ENCODE measurements at places on chromosomes 12 and 14.

GRCh38 chr12:10959804-10960203, 20.7 kb upstream of the TAS2R14 start:
- DNase-seq: no peak

DNA sequence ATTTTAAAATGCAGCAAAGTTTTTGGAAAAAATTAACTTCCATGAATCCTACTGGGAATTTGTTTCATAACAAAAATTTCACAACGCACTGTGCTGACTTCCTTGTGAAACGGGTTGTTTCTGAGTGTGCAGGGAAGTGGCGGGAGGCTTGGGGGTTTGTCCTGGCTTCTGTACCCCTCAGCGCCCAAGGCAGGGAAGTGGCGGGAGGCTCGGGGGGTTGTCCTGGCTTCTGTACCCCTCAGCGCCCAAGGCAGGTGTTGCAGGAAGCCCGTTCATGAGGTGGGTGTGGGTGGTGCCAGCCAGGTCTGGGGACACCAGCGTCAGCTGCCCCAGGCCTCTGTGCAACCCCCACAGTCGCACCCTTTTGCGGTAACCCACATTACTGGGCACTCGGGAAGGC, 25.1 kb downstream of the ADGRD1 start:
- DNase-seq: no peak

GRCh38 chr12:113133666-113134065, 1.9 kb downstream of the RASAL1 start:
- no peak for DNase-seq

DNA sequence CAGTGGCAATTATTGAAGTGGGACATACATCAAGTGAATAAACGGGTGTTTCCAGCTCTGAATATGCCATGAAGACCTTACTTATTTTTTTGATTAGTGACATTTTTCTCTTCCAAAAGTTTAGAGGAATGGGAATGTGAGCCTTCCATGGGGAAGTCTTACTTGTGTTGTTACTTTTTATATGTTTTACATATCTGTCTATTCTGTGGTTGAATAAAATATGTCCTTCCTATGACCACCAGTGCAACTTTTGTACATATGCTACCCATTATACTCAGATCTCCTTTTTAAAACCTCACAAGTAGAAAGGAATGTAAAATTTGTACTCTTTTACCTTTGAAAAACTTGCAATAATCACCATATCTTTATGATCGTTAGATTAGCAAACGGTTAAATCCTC, 132.7 kb downstream of the MSRB3 start:
- DNase-seq: no peak

GRCh38 chr14:60884134-60884533, 96.7 kb downstream of the TRMT5 start:
- no peak for DNase-seq

DNA sequence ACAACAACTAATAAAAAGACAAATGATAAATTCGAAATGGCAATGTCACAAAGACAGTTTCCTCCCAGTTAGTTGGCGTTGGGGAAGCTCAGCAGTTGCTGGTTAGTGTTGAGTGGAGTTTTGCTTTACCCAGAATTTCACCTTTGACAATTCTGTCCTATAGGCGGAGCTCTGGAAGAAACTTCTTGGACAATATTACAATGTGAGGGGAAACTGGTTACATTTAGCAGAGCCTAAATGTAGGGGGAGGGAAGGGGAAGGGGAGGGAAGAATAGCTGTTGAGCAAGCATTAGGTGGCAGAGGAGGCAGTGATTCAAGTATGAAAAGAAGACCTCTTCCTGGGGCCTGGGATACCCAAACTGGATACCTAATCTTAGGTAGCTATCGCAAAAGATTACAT, 51.4 kb downstream of the BDKRB1 start:
- DNase-seq: no peak

- DNase-seq: no peak
Measured at GRCh38 chr14:32764131-32764530, 174.5 kb upstream of the NPAS3 start.

GRCh38 chr14:105411985-105412770, 7.4 kb upstream of the MTA1 start:
- DNase-seq: no peak

DNA sequence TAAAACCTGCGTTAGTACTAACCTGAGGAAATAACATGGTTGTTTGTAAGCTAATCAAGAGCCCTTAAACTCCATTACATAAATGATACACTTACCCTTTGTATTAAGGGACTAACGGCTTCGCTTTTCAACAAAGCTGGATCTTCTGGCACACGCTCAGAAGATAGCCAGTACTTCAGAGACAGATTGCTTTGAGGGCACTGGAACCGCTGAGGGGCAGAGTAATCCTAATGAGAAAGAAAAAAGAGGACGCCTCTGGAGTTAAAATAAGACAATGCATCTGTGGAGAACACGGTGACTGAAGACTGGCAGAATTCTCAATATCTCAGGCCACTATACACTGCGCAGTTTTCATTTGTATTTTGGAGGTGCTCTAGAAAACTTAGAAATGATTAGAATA, 1.5 kb upstream of the KTN1 start:
- DNase-seq: no peak

GRCh38 chr14:84375235-84375634, 1154.7 kb upstream of the FLRT2 start:
- DNase-seq: no peak

Measured in stimulated activated CD4-positive, alpha-beta T cell treated with anti-CD3 and anti-CD28 coated beads, TNF-alpha, amount 100 ng/mL, for 1 hour (primary cell).